Esophagus squamous epithelium (tissue), 5 donors: ENCODE measurements at places on chromosomes 4 and X.

- no peaks in the 10 kb centered on the region for H3K4me1 ChIP-seq
- no peaks in the 10 kb centered on the region for H3K27me3 ChIP-seq
- no peak overlapping the region for H3K4me3 ChIP-seq
- H3K36me3 ChIP-seq: no peaks in the 10 kb centered on the region
- no peak overlapping the region for H3K27ac ChIP-seq
- DNase-seq: no peak
These were observed 103.3 kb upstream of the EPHA5 start for GRCh38 chr4:65773636-65774035.

GRCh38 chr4:137823007-137823406 is 290.7 kb upstream of the PCDH18 start:
- no peak overlapping the region for H3K4me3 ChIP-seq
- no peak for DNase-seq
- no peaks in the 10 kb centered on the region for H3K27me3 ChIP-seq
- no peak overlapping the region for H3K27ac ChIP-seq
- H3K4me1 ChIP-seq: no peaks in the 10 kb centered on the region

GRCh38 chr4:169220447-169220846 is 50.3 kb downstream of the SH3RF1 start:
- no peak for DNase-seq
- H3K27ac ChIP-seq: no peak overlapping the region
- no peaks in the 10 kb centered on the region for H3K36me3 ChIP-seq
- H3K4me1 ChIP-seq: peaks cover 8% of the 10 kb centered on the region

DNA sequence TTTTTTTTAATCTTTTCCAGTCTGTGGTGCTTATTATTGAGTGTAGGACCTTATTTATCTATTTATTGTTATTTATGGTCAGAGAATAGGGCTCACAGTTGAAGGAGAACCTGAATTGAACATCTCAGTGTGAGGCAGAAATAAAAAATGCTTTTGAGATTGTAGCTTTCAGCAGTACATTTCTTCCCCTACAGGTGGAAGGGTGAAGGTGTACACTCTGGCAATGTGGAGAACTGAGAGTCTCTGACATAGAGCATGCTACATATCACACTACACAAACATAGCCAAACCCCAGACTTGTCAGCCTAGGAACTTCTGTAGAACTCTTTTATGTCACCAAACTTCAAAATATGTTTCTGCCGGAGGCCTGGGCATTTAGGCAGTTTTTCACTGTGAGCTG is 140.2 kb downstream of the STIM2 start:
- DNase-seq: no peak
- H3K4me1 ChIP-seq: no peaks in the 10 kb centered on the region
- H3K36me3 ChIP-seq: no peaks in the 10 kb centered on the region
- H3K4me3 ChIP-seq: no peak overlapping the region

DNA sequence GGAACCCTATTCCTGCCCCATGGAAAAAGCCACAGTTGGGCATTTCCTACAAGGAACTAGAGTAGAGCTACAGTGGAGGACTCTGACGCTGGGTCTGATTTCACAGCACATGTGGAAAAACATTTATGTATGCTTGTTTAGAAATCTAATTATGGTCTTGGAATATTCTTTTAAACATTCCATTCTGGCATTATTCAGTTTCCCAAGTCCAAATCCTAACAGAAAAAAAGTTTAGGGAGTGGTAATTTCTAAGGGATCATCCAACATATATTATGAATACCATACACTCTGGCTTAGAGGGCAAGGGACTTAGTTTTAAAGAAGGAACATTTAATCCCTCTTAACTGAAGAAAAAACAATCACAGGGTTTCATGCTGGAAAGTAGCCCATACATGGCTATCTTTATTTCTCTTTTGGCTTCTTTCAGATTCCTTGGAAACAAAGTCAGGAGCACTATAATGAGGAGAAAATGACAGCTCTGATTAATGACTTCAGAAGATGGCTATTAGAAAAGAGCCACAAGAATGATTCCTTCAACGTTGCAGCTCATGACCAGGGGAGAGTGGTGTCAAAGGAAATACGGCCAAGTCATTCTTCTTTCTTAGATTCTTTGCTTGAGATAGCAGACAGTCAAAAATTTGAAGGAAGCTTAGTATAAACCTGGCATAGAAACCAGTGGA is 56.1 kb downstream of the CNGA2 start:
- no peak overlapping the region for H3K27ac ChIP-seq
- H3K4me3 ChIP-seq: no peak overlapping the region
- peaks cover 28% of the 10 kb centered on the region for H3K4me1 ChIP-seq
